ENCODE measurements at places on chromosomes 7 and 10.

DNA sequence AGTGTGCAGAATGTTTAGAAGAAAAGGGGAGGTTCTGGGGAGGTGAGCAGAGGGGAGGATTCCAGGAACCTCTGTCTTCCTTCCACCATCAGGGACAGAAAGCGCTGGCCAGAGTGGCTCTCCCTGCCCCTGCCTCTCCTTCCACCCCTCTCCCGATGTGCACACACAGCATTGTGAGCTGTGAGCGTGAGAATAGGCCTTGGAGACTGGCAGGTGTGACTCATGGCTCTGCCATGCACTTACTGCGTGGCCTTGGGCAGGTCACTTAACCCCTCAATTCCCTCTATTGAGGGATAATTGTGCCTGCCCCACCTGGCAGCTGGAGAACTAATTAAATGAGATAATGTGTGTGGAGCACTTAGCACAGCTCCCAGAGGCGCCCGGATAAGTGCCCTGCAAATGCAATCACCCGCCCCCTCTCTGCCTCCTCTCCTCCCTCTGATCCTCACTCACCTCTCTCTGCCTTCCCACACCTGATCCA is 115.4 kb downstream of the ZMIZ1 start:
- no peak for DNase-seq

- DNase-seq = no peak
Measured at GRCh38 chr7:46705386-46706255, 784.5 kb upstream of the IGFBP3 start.

DNA sequence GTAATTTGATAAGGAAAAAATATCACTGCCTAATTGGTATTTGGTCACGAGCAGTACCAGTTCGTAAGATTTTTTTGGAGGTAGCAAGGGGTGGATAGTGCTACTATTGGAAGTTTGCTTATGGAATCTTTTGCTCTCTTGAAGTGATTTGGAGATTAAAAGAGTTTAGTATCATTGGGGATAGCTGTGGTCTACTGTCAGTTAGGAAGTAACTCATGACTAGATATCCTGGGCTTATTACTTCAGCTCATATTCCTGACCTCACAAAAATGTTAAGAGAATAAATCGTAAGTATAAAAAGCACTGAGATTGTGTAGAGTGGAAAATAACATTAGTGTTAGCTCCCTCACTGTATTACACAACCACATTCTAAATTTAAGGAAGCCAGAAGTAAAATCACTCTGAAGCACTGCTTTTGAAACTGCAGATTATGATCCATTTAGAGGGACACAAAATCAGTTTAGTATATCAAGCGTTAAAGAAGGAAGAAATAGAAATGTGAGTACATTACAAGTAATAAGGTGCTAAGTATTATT is 22.6 kb downstream of the SGPL1 start:
- DNase-seq = no peak

DNA sequence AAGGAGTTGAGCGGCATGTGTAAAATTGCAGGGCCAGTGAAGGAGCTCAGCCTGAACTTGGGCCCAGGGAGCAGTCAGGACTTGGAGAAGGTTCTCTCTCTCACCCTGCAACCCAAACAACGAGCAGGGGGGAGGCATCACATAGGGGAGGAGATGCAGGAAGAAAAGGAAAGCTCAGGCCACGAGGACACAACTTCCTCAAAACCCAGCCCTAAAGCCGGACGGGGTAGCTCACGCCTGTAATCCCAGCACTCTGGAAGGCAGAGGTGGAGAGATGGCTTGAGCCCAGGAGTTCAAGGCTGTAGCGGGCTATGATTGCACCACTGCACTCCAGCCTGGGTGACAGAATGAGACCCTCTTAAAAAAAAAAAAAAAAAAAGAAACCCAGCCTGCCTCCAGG is 629.1 kb downstream of the PARD3 start:
- DNase-seq = no peak

DNA sequence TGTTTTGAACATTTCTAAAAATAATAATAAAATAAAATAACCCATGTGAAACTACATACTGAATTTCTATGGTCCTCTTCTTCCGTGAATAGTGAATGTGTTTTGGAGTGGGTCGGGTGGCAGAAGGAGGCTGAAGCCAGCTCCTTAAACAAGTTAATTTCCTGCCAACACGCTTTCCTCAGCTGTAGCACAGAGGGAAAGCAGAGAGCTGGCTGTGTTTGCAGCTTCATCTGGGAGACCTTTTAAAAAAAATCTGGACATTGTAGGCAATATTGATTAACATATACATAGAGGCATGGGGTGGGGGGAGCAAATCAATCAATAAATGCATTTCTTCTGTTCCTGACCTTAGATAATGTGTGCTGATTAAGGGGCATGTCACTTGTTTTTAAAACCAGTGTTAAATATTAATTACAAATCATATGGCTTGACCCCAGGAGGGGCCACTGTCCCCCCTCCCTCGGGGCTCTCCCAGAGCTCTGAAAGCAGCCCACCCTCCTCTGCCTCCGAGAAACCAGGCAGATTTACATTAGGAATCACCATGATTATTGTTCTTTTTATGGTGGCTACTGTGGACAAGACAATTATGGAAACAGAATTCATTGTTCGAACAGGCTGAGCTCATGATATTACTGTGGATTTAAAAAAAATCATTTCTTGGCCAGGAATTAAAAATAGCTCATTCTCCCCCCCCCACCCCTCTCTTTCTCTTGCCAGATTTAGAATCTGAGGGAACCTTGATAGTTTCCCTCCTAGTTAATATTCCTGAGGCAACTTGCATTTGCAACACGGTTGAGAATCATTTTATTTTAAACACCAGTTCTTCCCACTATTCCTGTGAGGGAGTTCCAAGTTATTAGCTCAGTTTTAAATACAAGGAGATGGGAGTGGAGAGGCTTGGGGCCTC is 100.5 kb upstream of the CARD11 start:
- no peak for DNase-seq

DNA sequence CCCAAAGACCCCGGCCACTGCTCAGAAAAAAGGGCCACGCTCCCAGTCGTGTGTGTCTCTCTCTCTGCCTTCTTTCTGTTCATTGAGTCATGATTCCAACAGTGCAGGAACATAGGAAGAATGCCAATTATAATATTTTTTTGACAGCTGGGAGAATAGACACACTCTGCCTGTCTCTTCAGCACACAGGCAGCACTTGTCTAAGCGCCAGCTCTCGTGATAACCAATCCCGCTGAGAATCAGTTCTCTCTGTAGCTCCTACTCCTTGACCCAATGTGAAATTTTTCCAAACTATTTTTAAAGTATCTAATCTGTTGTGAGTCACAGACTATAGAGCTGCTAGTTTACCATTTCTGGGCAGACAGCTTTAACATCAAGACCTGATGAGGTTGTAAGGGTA is 145.7 kb upstream of the RHEB start:
- no peak for DNase-seq

GRCh38 chr10:30804478-30805055 is 175.0 kb upstream of the LYZL2 start:
- DNase-seq = no peak

DNA sequence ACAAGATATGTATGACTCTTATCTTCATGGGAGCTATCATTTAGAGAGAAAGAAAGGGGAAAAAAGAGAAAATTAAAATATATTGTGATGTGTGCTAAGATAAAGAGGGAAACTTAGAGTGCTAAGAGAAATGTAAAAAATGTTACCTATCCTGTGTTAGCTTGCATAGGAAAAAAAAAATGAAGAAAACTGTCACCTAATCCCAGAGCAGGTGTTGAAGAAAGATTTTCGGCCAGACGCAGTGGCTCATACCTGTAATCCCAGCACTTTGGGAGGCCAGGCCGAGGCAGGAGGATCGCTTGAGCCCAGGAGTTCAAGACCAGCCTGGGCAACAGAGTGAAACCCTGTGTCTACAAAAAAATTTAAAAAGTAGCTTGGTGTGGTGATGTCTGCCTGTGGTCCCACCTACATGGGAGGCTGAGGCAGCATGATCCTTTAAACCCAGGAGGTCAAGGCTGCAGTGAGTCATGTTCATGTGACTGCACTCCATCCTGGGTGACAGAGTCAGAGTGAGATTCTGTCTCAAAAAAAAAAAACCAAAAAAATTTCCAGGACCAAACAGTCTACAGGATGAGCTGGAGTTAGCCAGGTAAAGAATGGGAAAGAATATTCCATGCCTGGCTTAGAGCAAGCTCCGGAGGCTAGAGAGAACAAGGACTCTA is 2.4 kb upstream of the MKLN1 start:
- DNase-seq = peak; percentile 35

DNA sequence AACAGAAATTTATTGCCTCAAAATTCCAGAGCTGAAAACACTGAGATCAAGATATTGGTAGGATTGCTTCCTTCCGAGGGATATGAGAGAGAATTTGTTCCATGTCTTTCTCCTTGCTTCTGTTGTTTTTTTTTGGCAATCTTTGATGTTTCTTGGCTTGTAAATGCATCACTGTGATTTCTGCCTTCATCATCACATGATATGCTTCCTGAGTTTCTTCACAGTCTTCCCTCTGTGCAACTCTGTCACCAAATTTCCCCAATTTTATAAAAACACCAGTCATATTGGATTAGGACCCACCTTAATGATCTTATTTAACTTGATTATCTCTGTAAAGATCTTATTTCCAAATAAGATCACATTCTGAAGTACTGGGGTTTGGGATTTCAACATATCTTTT is 14.7 kb downstream of the TMEM236 start:
- DNase-seq = no peak
